ENCODE measurements at places on chromosomes 12 and 14.

DNA sequence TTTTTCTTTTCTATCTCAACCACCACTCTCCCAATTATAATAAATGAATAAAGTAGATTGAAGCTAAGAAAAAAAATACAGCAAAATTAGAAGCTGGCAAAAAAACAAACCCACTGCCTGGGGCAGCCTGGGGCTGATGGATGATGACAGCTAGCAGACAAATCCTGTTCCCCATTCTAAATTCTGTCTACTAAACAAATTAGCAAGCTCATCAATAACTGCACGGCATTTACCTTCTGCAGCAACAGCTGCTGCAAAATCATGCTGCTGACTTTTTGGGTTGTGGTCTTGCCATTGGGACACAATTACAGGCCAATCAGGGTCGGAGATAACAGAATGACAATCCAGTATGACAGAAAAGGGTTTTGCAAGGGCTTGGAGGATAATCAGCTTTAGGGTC, 443.6 kb upstream of the SOX5 start:
- DNase-seq = no peak

GRCh38 chr12:104243551-104243950, 28.0 kb downstream of the TXNRD1 start:
- DNase-seq = no peak

- peak; percentile 60 for DNase-seq
Observed at GRCh38 chr12:12159988-12160387, 89.2 kb downstream of the BCL2L14 start.

- peak; percentile 85 for DNase-seq
Observed at GRCh38 chr12:91250273-91250665, 67.7 kb upstream of the DCN start.
